ENCODE measurements at places on chromosomes 2 and 18.

DNA sequence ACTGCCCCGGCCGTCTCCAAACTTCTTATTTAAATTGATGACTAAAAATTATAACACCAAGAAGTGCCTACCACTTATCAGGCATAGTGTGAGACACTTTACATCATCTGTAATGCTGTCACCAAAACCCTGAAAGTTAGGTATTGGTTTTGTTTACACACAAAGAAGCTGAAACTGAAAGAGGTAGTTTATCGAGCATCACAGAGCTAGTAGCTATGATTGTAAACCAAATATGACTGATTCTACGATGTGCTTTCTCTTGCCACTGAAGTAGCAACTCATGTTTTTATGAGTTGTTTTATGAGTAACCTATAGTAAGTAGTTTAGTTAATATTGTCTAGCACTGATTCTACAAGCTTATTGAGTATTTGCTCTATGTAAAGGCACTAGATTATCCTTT lies 31.5 kb downstream of the DYNC1I2 start:
- DNase-seq, result no peak

DNA sequence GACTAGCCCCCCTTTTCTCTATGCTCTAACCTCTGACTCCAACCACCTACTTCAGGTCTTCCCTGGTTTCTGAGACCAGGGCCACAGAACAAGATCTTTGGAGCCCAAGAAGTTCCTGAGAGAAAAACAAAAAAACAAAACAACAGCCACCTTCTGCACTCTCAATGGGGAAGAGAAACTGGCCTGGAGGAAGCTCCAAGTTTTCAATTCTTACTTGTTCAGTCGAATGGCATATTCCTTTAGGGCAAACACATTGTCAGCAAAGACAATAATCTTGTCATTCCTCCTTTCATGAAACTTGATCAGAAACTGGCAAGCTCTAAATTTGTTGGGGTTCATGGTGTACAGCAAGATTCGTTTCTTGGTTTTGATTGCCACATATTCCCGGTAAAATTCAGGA lies 15.0 kb downstream of the ERCC3 start:
- DNase-seq, result no peak

GRCh38 chr18:63152096-63152495 lies 167.5 kb downstream of the BCL2 start:
- DNase-seq, result no peak

DNA sequence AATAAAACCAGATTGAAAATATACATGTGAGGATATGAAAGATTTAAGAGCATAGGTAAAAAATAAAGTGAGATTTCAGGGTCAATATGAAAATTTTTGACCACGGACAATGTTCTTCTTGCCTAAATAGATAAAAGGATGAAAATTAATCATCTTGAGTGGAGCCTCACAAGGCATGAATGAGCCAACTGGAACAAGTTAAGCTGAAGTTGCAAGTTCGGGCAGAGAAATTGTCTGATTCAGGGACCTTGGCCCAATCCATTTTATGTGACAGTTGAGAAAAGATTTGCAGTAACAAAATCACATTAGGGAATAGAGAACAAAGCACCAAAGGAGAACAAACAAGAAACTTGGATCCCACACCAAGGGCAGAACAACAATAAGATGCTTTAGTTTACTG lies 305.3 kb downstream of the TMX3 start:
- DNase-seq, result no peak

- peak; percentile 20 for DNase-seq
These were observed 220.6 kb downstream of the SLC4A10 start for GRCh38 chr2:161844822-161845221.
